H9 (cell line): ENCODE measurements at places on chromosomes 11 and 22. TPM values are rescaled to one million over a fixed set of nuclear protein-coding genes. Genes with fewer than 3 reads are reported as not detected.

DNA sequence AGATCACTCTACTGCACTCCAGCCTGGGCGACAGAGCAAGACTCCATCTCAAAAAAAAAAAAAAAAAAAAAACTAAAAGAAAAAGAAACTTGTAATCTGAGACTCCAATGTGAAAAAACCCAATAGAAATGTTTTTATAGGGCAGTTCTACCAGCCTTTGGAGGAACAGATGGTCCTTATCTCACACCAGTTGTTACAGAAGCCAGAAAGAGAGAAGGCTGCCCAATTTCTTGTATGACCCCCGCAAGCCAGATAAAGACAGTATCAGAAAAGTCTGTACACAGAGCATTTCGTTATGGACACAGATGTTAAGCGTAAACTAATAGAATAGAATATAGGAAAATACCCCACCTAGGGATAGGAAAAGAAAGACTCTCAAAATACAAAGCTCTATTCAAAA is 11.3 kb upstream of the TSGA10IP start:
- DNase-seq = no peak
- no peaks in the 10 kb centered on the region for H3K36me3 ChIP-seq
- H3K27me3 ChIP-seq = no peaks in the 10 kb centered on the region
- no peak overlapping the region; the same call in 2 of the 3 replicates for H3K4me3 ChIP-seq
- no peak overlapping the region for H3K27ac ChIP-seq
- H3K4me1 ChIP-seq = no peaks in the 10 kb centered on the region

The F2 gene
- not detected in 2 replicates for total RNA-seq

DNA sequence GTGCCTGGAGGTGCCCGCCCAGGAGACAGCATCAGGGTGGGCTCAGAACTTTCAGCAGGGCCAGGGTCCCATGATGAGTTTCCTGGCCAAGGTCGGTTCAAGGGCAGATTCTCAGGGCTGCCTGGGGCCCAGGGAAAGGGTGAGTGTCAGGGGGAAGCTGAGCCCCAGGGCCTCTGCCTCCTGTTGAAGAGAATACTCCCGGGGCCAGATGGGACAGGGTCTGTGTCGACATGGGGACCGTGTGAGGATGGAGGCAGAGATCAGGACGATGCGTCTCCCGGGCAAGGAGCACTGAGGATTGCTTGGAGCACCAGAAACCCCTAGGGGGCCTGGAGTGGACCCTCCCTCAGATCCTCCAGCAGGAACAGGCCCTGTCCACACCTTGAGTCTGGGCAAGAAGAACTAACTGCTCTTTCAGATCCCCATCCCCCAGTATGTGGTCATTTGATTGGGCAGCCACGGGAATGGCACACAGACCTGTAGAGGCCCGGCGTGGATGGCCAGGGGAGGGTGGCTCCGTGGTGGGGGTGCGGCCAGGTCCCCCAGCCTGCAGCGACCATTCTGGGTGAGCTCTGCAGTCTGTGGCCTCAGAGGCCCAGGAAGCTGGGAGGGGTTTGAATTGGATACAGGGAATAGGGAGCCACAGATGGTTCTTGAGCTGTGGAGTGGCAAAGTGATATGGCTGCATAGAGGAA is 1078.7 kb downstream of the BRD1 start:
- DNase-seq = no peak
- H3K4me1 ChIP-seq = no peaks in the 10 kb centered on the region
- no peaks in the 10 kb centered on the region for H3K36me3 ChIP-seq
- no peaks in the 10 kb centered on the region for H3K27me3 ChIP-seq
- no peak overlapping the region for H3K27ac ChIP-seq

GRCh38 chr11:112941104-112941503 is 20.1 kb upstream of the NCAM1 start:
- H3K4me3 ChIP-seq = no peak overlapping the region
- H3K36me3 ChIP-seq = no peaks in the 10 kb centered on the region
- no peak for DNase-seq
- H3K27me3 ChIP-seq = no peaks in the 10 kb centered on the region
- H3K27ac ChIP-seq = no peak overlapping the region
- H3K4me1 ChIP-seq = no peaks in the 10 kb centered on the region

The SULT4A1 gene
- 15.0 and 16.2 TPM in 2 replicates for total RNA-seq

The MIAT gene
- 77.0 and 85.6 TPM in 2 replicates for total RNA-seq

- no peaks in the 10 kb centered on the region for H3K27me3 ChIP-seq
- H3K27ac ChIP-seq = no peak overlapping the region
- DNase-seq = no peak
- no peaks in the 10 kb centered on the region for H3K4me1 ChIP-seq
- no peak overlapping the region for H3K4me3 ChIP-seq
- H3K36me3 ChIP-seq = peaks cover 14% of the 10 kb centered on the region
These were observed 21.2 kb downstream of the GRAMD1B start for GRCh38 chr11:123451183-123451781.

The DNAL4 gene
- total RNA-seq = 8.3 and 8.9 TPM in 2 replicates
